Stimulated activated CD4-positive, alpha-beta T cell treated with anti-CD3 and anti-CD28 coated beads, Interleukin-12 subunit alpha, Interleukin-12 subunit beta, amount 100 ng/mL, for 48 hours (primary cell): ENCODE measurements at places on chromosomes 6 and 20.

DNA sequence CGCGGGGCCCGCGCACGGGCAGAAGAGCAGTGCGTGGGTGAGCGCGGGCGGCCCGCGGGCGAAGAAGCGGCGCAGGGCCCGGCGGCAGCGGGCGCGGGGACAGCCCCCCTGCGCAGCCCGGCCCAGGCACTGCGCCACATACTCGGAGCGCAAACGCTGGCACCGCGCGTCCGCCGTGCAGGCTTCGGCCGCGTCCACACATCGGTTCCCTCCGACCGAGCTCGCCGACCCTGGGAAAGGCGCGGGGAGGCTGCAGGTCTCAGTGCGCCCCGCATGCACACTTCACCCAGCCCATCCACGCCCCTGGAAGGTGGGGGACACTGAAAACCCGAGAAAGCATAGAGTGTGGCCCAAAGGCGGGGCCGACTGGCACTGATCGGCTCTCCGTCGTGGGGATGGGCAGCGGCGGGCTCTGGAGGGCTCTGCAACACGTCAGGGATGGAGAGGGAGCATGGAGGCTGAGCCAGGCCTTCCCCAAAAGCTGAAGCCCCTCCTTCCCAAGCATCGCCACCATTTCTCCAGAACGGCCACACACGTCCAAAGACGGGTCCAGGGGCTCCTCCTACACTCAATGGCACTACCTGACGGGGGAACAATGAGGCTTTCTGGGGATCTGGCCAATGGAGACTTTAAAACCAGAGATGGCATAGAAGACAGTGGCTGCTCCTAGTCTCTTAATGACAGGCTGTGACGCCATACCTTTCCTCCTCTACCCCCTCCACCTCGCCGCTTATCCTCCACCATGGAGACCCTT lies 2.0 kb downstream of the GFRA4 start:
- DNase-seq: no peak

- DNase-seq: no peak
Measured at GRCh38 chr6:56899311-56899710, 55.6 kb upstream of the BEND6 start.

DNA sequence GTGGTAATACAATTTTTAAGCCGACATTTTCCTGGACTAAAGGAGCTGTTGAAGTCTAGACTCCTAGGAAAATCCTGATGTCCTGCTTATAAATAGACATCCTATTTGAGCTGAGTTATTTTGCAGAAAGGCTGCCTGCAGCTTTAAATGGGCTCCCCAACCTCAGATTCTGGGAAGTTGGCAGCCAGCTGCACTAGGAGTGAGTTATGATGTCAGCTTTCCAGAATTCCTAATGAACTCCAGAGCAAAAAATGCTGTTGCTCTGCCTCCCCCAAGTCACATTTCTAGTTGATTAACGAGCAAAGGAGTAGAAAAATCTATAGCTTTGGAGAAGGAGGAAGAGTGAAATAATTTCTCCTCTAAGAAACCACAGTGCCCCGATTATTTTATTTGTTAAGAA lies 346.3 kb upstream of the SULF2 start:
- no peak for DNase-seq

- no peak for DNase-seq
Measured at GRCh38 chr6:154388803-154389202, 32.2 kb upstream of the IPCEF1 start.

DNA sequence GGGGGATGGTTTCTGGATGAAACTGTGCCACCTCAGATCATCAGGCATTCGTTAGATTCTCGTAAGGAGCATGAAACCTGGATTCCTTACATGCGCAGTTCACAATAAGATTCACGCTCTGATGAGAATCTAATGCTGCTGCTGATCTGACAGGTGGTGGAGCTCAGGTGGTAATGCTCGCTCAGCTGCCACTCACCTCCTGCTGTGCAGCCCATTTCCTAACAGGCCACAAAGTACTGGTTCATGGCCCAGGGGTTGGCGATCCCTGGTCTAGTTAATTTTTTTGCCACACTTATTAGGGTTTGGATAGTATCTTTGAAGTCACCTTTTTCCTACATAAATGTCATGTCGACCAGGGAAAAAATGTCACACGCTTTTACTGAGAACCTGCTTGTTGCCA lies 96.8 kb upstream of the MLIP start:
- no peak for DNase-seq

- no peak for DNase-seq
Measured at GRCh38 chr20:1338096-1338495, 9.2 kb upstream of the SDCBP2 start.

- DNase-seq: no peak
Measured at GRCh38 chr20:45247865-45248264, 6.5 kb downstream of the SLPI start.

DNA sequence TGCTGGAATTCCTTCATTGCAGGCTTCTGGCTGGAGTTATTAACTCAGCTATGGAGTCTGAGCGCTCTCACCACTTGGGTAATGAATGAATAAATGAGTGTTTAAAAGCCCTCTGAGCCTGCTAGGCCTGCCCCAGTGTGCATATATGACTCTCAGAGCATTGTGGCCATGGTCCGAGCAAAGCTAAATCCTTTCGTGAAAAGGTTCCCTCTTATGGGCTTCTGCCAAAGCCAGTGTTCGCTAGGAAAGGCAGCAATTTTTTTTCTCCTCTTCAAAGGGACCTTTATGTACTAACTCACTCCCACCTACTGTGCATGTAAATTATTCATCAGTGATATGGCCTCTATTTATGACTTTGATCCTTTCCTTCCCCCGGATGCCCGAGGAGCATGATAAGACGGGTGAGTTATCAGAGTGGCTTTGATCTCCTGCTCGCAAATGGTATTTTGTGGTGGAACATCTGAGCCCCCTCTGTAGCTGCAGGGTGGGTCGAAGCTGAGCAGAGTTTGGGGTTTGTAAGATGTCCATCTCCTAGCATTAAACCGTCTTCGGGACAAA lies 88.6 kb downstream of the LINC00237 start:
- no peak for DNase-seq

DNA sequence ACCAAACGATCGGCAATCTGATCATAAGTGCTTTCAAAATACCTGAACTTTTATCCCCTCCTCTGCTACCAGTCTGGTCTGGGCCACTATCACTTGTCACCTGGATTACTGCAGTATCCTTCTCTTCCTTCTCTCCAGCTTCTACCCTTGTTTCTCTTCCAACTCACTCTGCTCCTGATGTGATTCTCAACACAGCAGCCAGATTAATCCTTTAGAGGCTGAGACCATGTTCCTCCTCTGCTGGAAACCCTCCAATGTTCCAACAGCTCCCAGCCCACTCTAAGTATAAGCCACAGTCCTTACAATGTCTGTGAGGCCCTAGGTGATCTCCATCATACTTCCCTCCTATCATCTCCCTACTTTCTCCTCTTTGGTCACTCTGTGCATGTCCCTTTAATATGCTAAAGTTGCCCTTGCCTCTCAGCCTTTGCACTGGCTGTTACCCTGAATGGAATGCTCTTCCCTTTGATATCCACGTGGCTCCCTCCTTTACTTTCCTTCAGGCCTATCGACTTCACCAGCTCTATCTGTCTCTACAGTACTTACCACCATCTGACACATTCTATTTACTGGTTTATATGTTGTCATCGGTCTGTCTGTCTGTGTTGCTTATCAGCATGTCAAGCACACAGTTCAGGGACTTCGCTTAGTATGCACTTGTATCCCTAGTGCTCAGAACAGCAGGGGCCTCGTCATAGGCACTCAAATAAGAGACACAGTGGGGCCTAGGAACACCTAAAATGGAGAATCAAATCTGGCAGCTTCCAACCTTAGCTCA lies 35.0 kb upstream of the RNF24 start:
- no peak for DNase-seq

DNA sequence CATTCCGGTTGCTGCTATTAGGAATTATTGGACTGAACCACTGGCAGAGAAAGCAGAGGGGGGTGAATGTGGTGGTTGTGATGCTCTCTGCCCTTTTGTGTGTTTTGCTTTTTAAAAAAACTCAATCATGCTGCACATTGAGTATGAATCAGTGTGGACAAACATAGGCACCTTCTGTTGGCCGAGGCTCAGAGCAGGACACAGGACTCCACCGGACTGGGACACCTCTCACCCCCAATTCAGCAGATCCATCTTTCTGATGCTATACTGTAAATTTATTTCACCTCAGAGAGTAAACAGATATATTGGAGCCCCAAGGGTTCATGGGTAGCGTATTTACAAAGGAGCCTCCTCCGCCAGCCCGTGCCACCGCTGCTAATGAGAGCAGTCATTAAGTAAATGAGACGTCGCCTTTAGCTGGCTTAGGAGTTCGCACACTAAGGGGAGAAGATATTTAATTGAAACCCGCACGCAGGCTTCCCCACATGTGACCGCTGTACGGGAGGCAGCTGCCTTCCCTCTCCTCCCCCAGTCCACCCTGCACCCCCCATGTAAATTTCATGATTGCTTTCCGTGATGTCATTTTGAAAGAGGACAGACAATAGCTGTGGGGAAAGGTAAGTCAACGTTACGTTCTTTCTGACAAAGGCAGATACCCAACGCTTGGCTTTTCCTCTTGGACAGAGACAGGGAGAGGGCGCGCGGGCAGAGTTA lies at the start of gene MYT1:
Gene MYT1, plus strand, starts transcription at position 330 of the 714 bp plus-strand sequence. CDS start 34,410 bp downstream, outside the sequence.
- DNase-seq: no peak

- no peak for DNase-seq
Measured at GRCh38 chr6:168956141-168956838, 297.4 kb downstream of the THBS2 start.

DNA sequence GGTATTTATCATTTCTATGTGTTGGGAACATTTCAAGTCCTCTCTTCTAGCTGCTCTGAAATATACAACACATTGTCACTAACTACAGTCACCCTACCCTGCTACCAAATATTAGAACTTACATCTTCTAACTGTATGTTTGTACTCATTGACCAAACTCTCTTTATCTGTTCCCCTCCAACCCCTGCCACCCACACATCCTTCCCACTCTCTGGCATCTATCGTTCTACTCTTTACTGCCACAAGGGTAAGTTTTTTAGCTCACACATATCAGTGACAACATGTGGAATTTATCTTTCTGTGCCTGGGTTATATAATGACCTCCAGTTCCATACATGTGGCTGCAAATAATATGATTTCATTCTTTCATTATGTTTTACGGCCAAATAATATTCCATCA lies 171.9 kb downstream of the GMDS start:
- DNase-seq: no peak

- DNase-seq: no peak
Measured at GRCh38 chr6:37399795-37400490, 33.1 kb upstream of the CMTR1 start.

GRCh38 chr6:116060572-116061283 lies at the start of gene FRK:
TSS of gene FRK (minus strand) at chr6:116060891. CDS start at chr6:116060311, 580 bp downstream.
- DNase-seq: no peak

GRCh38 chr6:8481727-8482126 lies 46.4 kb upstream of the SLC35B3 start:
- DNase-seq: no peak

DNA sequence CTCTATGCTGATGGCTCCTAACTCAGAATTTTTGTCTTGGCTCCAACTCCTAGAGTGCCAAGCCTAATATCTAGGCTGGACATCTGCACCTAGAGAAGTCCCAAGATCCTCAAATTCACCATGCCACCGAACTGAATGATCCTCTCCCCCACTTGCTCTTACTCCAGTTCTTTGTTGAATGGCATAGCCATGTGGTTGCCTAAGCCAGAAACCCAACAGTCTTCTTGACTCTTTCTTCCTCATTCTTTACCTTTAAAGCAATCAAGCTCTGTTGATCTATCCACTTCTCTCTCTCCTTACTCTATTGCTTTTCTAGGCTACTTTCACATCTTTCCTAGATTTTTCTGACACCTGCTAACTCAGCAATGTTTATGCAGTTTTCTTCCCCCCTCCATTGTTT lies 126.5 kb upstream of the FOXO3 start:
- DNase-seq: no peak

GRCh38 chr6:127297502-127298070 lies 30.9 kb downstream of the RNF146 start:
- DNase-seq: no peak

GRCh38 chr6:96727144-96727543 lies 110.1 kb downstream of the GPR63 start:
- DNase-seq: no peak

DNA sequence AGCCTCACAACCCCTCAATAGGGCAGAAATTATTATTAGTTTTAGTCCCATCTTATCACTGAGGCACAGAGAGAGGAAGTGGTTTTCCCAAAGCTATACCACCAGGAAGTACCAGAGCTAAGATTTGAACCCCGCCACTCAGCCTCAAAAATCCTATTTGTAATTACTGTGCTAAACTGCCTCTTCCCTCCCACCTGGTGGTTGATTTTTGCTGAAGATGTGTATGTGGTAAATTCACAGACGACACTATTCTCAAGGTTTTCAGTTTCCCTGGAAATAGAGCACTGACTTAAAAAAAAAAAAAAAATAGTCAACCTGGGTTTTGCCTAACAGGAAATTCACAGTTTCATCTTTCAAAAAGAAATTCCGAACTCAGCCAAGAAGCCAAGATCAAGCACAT lies 57.9 kb downstream of the TSHZ2 start:
- DNase-seq: no peak

DNA sequence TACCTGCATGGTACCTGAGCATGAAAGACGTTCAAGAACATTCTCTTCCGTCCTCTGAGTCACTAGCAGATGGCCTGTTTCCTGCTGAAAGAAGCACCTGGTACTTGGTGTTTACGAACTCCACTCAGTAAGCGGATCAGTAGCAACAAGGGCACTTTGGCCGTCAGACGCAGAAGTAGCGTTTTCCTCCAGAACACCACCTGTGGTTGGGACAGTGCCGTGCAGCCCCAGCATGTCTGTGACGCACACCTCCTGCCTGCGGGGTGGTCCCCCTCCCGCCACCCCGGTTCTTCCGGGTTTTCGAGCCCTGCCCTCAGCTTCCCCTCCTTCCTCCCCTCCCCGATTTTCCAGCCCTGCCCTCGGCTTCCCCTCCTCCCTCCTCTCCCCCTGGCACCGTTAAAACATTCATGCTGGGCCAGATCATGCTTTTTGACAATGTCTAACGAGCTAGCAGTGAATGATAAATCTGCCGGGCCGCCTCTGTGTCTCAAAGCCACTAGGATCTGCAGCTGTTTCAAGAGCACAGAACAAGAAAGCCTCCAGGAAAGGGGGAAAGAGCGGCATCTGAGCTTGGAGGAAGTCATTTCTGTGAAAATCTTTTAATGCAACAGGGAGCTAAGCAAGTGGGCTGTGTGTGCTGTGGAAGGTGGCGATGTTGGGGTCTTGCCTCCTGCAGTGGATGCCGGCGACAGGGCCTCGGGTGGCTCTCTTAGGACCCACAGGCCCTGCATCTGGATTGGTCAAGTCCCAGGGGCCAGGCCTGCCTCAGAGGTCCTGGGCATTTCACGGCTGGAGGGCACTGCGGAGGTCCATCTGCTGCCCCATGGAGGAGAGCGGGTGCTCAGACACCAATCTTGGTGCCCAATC lies 207.9 kb downstream of the ERMARD start:
- no peak for DNase-seq

- DNase-seq: no peak
Measured at GRCh38 chr6:36038120-36038876, 10.7 kb downstream of the MAPK14 start.

GRCh38 chr20:37907677-37908401 lies 4.9 kb downstream of the VSTM2L start:
- no peak for DNase-seq
